Stimulated activated CD4-positive, alpha-beta T cell treated with anti-CD3 and anti-CD28 coated beads, Interleukin-4, amount 100 ng/mL, for 48 hours (primary cell): ENCODE measurements at places on chromosomes 3 and 15.

DNA sequence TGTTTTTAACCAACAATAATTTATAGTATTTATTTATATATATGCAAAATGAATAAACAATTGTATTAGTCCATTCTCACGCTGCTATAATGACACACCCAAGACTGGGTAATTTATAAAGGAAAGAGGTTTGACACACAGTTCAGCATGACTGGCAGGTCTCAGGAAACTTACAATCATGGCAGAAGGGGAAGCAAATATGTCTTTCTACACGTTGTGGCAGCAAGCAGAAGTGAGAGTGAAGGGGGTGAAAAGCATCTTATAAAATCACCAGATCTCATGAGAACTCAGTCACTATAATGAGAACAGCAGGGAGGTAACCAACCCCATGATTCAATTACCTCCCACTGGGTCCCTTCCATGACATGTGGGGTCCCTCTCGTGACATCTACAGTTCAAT, 162.8 kb upstream of the SLITRK3 start:
- DNase-seq: no peak

- no peak for DNase-seq
Observed at GRCh38 chr3:147509448-147509847, 100.3 kb downstream of the ZIC1 start.

GRCh38 chr3:128187495-128187894, 34.2 kb downstream of the EEFSEC start:
- DNase-seq: no peak

DNA sequence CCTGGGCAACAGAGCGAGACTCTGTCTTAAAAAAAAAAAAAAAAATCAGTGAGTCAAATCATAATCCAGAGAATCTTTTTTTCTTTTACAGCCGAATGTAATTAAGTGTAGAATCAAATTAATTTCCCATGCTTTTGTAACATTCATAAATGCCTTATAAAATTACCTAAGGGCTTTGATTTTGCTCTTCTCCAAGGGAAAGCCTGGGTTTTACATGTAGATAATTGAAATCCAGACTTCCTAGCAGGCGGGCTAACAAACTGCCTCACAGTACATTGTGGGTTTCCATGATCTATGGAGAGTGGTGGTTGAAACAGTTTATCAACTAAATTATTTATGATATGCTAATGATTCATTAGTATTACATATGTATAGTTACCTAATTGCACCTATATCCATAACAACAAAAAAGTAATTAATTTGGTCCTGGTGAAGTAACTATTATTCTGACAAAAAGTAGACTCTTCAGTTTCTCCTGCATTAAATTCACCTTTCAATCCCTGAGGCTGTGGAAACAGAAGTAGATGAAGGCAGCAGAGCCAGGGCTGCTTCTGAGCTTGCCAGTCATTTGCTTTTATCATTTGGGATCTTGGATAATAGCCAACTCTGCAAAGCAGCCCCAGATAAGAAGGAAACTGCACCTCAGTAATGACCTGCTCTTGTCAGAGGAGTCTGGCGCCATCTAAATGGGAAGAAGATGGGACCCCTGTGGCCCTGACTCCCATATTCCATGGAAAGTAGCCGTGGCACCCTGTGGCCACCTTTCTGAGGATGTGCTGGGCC, 9.5 kb downstream of the CCR9 start:
- DNase-seq: no peak

DNA sequence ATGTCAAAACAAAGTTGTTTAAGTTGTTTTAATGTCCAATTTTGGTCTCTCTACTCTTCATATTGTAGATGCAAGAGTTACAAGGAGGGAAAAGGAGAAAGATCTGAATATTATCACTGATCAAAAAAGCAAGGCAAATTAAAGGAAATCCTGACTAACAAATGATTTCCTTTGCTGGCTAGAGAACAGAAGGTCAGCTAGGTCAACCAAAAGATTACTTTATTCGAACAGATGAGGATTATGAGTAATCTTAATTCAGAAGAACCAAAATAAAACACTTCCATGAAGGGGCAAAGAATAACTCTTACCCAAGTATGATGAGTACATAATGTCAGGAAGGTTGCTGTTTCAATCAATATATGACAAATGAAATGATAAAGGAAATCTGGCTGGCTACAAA, 33.8 kb downstream of the CPNE4 start:
- DNase-seq: no peak

GRCh38 chr15:66718220-66718988, 16.4 kb downstream of the SMAD6 start:
- no peak for DNase-seq

GRCh38 chr3:192331749-192332385, 395.5 kb downstream of the FGF12 start:
- DNase-seq: no peak

- DNase-seq: no peak
Observed at GRCh38 chr3:33438284-33438668, 1.9 kb downstream of the UBP1 start.

DNA sequence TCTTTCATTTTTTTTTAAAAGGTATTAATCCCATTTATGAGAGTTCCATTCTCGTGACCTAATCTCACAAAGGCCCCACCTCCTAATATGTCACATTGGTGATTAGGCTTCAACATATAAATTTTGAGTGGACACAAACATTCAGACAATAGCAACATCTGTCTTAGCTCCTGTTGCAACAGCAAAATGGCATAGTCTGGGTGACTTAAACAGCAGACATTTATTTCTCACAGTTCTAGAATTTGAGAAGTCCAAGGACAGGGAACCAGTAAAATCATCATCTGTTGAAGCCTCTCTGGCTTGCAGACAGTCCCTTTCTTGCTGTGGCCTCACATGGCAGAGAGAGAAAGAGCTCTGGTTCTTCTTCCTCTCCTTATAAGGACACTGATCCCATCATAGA, 3.2 kb upstream of the PLSCR2 start:
- no peak for DNase-seq

- DNase-seq: no peak
Observed at GRCh38 chr3:3189961-3190360, 10.5 kb upstream of the CRBN start.

GRCh38 chr3:142394921-142395622, 52.8 kb downstream of the XRN1 start:
- DNase-seq: no peak

- no peak for DNase-seq
Observed at GRCh38 chr15:73786538-73786937, 33.4 kb upstream of the INSYN1 start.

- no peak for DNase-seq
Observed at GRCh38 chr3:123644358-123644757, 59.5 kb upstream of the HACD2 start.

GRCh38 chr15:41256577-41257038, 25.5 kb downstream of the CHP1 start:
- no peak for DNase-seq

DNA sequence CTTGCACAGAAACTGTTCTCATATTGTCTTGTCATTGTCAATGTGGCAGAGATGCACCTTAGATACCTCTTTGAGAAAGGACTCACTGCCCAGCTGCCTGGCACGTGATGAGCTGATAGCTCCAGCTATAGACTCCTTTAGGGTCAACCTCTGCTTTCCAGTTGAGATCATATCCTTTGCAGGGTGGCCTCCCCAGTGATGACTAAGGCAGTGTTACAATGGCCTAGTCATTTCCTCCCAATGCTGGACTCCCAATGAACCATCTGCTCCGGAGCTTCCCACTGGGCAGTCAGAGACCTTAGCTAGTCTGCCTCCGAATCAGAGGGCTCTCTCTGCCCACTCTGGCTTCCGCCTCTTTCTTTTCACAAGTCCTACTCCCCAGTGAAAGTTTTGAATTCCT, 79.5 kb downstream of the CHRD start:
- no peak for DNase-seq

- no peak for DNase-seq
Observed at GRCh38 chr3:188827576-188827975, 344.2 kb upstream of the TPRG1 start.

DNA sequence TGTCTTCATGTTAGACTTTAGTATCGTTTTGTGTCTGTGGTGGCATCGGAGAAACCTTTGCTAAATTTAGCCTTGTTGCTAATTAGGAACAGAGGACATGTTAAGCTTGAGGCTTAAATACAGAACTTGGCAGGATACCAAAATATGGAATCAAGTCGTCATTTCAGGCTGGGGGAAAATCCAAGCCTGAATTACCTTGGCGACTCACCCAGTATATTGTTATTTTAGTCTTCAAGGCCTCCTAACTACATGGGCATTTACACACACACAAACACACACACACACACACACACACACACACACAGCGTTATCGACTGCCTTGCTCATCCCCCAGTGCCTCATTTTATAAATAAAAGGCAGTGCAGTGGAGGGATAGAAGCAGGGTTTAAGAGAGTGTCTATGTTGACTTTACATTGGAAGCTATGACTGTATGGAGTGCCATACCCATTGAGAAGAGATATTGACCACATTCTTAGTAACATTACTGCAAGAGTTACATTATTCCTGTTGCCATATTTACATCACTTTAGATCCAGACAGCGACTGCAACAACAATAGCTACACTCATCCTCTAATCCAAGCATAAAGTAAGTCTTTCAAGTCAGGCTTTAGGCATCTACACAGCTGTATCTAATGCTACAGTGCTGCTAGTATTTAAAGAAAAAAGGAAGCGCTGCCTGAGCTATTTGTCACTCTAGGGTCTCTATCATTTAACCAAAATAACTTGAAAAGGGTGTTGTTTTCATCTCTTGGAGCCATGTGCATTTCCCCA, 210.8 kb upstream of the SEMA6D start:
- DNase-seq: no peak

DNA sequence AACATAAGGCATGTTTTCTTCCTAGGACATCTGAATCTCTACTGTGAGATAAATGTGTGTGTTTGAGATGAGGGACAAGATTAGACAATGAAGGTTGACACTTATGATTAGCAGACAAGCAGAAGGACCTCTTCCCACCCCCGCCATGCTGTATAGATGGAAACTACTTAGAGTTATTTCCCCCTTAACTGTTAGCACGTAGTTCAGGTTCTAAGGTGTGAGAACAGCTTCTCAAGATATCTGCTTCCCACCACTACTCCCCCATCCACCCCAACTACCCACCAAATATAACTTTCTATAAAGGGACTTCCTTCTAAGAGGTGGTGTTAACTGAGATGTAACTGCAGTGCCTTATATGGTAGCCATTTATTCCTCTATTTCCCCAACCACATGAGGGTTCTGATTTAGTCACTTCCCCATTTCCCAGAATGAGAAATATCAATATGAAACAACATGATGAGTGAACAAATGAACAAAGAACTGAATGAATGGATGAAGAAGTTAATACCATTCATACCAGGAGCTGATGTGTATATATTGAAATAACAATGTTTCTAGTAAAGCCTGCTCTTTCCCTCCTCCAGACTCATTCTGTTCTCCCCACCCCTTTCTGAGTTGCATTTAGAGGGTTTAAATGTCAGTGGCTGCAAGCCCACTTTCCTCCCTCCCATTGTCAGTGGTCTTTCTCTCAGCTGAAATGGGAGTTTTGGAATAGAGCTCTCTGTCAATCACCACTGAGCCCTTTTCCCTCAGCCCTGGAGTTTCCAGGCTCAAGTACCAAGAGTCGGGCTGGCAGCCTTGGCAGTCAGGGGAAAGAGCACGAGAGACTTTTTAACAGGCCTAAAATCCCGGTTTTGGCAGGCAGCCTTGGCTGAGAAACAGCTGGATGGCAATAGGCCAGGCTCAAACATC, 7.7 kb upstream of the RFTN1 start:
- no peak for DNase-seq

GRCh38 chr15:69424001-69424400, 9.9 kb downstream of the KIF23 start:
- no peak for DNase-seq

DNA sequence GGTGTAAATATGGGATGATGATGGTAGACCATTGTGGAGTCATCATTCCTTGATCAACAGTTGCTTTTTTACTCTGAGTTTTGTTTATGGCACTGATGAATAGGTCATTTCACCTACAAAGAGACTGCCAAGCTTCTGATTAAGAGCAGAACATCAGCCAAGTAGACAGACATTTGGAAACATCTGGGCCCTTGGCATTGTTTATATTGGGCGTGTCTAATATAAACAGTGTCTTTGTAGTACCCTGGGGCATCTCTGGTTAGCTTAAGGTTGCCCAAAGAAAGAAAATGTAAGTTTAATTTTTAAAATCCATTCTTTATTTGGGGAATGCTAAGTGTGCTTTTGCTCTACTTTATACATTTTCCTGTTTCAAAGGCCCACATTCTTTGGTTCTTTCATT, 377.0 kb downstream of the FEZF2 start:
- DNase-seq: no peak

DNA sequence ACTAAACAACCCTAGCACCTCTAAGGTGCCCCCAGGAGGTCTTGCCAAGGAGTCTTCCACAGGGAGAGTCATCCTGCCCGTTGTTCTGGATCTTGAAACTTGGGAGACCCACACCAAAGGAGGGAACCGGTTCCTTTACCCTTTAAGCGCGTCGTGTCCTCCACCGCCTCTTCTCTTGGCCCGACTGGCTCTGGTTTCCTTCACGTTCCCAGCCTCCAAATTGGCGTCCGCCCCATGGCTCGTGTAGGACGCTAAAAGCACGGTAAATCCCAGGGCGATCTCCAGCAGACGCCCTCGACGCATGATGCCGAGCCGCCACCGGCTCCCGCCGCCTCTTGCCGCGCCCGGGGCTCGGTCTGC, 1.1 kb downstream of the FBN1 start:
- no peak for DNase-seq

DNA sequence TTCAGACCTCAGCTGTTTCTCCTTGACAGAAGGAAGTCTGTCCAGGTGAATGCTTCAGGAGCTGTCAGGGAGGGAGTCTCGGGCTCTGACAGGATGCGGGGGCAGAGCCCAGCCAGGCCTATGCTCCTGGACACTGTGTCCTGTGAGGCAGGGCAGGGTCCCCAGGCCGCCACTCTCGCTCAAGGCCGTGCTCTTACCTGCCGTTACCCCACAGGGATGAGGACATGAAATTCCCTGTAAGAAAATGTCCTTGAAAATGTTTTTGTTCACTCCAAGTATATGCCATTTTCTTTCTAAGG, 63.9 kb downstream of the BOC start:
- DNase-seq: no peak

DNA sequence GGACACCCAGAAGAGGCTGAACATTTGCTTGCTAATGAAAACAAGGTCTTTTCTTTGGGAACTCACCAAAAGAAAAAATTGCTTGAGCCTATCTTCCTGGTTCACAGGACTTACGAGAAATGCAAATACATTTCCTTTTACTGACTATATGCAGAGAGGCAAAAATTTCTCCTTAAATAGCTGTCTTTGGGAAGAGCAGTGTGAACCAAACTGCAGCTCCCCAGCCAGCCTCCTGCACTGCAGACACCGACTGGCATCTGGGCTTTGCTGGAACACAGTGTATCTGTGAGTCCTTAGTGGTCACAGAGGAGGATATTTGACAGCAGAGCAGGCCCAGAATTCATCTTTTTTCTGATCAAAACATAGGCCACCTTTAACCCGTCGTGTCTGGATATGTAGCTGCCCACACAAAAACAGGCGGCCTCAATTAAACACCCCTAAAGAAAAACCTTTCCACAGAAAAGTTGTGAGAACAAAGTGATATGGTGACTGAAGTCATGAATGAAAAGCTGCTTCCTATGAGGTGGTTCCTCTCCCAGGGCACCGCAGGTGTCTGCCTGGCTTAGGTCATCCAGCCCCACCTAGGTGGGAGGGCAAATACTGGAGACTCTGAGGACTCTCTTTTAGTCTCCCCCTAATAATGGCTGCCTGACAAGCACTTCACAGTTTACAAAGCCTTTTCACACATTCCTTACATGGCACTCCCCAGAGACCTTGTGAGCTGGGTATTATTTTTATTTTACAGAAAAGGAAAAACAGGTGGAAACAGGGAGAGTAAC, 46.1 kb upstream of the TMEM158 start:
- no peak for DNase-seq
